GM13977 (cell line): ENCODE measurements at places on chromosomes 4 and X.

GRCh38 chr4:8009710-8010511, 70.2 kb upstream of the AFAP1 start:
- no peak for DNase-seq

DNA sequence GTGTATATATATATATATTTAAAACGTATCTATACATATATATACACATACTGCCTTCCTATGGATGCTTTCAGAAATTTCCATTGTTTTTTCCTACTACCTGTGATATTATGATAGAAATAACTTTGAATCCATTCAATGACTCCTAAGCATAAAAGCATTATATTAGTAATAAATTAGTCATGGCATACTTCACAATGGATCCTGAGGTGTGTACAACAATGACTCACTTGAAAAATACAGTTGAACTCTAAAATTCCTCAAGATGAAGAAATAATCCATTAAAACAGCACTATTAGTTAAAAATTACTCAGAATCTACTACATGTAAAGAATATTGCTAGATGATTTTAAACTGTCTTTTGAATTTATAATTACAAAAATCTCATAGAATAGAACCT, 201.1 kb downstream of the STPG2 start:
- no peak for DNase-seq

DNA sequence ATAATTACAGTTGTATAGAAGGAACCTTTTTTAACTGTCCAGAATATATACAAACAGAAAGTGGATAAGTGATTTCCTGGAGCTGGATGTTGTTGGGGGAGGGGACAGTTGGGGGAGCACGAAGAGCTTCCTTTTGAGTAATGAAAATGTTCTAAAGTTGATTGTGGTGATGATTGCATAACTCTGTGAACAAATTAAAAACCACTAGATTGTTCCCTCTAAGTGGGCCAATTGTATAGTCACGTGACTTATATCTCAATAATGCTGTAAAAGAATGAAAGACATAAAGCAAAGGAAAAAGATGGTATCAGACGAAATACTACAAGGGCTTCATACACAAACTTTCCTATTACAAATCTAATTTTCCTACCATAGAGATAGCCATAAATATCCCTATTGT, 2.7 kb downstream of the CT55 start:
- DNase-seq: no peak

- no peak for DNase-seq
Measured at GRCh38 chrX:120244395-120244734, 6.2 kb upstream of the ZBTB33 start.

- DNase-seq: no peak
Measured at GRCh38 chrX:133384454-133384853, 30.8 kb downstream of the GPC4 start.

- no peak for DNase-seq
Measured at GRCh38 chrX:134715930-134716619, 57.8 kb upstream of the PLAC1 start.

GRCh38 chr4:170242471-170242870, 152.7 kb upstream of the AADAT start:
- no peak for DNase-seq

GRCh38 chr4:65193985-65194384, 476.3 kb downstream of the EPHA5 start:
- DNase-seq: no peak

DNA sequence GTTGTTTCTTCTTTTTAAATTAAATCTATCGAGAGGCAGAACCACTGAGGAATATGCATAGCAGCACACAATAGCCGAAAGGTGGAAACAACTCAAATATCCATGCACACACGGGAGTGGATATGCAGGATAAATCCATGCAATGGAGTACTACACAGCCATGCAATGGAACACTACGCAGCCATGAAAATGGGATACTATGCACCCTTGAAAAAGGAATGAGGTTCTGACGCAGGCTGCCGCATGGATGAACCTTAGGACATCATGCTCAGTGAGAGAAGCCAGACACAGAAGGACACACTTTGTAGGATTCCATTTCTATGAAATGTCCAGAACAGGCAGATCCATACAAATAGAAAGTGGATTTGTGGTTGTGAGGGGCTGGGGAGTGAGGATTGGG, 18.4 kb upstream of the P2RY8 start:
- no peak for DNase-seq

- DNase-seq: no peak
Measured at GRCh38 chr4:16106956-16107355, 23.1 kb upstream of the PROM1 start.

DNA sequence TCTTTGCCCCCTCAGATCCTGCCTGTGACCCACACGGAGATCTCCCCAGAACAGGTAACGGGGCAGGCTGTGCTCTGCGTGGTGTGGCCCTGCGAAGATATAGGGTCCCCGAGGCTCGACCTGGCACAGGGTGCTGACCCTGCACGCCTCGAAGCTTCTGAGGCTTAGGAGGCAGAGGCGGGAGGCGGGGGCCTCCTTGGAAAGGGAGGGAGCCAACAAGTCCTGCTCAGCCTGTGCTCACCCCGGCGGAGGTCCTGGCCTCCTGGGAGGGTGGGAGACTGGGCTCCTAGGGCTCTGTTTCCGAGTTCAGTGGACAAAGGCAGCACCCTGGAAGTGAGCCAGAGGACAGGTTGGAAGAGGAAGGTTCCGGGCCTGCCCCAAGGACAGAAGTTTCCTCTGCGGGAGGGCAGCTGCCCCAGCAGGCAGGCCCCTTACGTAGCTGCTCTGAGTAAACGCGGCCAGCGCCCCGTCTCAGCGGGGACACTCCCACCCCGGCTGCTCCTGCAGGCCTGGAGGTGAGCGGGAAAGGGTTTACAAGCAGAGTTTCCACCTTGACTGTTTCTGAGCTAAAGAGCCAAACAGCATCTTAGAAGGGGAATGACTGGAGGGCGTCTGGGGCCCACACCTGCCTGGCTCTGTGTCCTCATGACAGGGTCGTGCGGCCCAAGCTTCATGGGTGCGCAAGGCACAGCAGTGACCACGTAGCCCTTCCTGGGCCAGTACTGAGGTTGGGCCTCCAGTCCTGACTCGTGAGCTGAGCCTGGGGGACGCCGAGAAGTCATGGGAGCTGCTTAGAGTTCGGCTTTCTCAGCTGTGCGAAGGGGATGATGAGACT, 16.1 kb downstream of the TMEM175 start:
- DNase-seq: no peak

- no peak for DNase-seq
Measured at GRCh38 chrX:15567267-15567666, 33.5 kb downstream of the ACE2 start.

- DNase-seq: no peak
Measured at GRCh38 chr4:122341886-122342285, 36.9 kb upstream of the ADAD1 start.

DNA sequence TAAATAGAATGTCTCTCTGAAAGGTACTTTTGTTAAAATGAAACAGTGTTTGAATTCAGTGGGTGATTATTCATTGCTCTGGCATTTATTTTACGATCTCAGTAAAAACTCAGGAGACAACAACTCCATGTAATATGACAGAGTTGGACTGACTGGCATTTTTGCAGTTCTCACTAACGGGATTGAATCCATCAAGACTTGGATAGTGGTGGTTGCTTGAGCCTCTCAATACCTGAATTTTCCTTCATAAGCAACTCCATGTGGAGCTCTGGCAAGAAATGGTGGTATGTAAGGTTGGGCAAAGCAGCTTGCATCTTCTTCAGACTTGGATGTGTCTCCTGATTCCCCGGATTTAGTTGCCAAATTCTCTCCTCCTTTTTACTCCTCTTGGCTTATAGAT, 72.7 kb downstream of the FRMPD4 start:
- no peak for DNase-seq

GRCh38 chr4:169707958-169708643, 49.6 kb downstream of the HPF1 start:
- no peak for DNase-seq

- no peak for DNase-seq
Measured at GRCh38 chr4:168584321-168584771, 87.5 kb downstream of the PALLD start.

GRCh38 chr4:14096396-14096965, 469.0 kb upstream of the BOD1L1 start:
- no peak for DNase-seq

GRCh38 chrX:63658920-63659319, 126.1 kb downstream of the ARHGEF9 start:
- DNase-seq: no peak

- no peak for DNase-seq
Measured at GRCh38 chr4:121697564-121697963, 784 bp upstream of the ANXA5 start.

GRCh38 chr4:133145758-133146573, 3.1 kb upstream of the PCDH10 start:
- DNase-seq: no peak

DNA sequence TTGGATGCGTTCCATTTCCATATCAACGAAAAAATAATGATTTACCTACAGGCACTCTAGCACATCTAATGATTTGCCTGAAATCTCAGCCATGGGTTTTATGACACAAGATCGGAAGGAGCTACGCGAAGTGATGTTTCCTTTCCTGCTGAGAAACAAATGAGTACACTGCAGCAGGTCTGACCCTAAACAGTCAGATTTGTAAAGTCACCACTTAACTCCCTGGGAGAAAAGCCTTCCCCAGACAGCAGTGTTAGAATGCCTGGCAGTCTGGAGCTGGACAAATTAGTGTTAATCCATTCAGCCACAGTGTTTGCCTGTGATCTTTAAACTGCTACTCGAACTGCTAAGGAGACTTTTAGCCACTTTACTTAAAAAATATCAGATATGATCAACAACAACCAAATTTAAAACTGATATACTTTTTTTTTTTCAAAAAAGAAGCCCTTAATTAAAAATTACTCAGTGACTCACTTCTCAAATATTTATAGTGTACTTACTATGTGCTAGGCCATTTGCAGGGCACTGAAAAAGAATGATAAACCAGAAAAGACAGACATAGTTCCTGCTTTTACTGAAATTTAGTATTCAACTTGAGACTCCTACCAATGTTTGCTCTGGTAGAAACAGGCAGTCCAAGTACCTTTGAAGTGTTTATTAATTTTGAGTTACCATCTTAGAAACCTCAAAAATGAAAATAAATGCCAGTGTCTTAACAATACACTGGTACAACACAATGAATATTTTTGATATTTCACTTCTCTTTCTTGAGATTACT, 104.5 kb downstream of the SHISA3 start:
- DNase-seq: no peak

- no peak for DNase-seq
Measured at GRCh38 chrX:36436361-36436760, 516.8 kb downstream of the CFAP47 start.

DNA sequence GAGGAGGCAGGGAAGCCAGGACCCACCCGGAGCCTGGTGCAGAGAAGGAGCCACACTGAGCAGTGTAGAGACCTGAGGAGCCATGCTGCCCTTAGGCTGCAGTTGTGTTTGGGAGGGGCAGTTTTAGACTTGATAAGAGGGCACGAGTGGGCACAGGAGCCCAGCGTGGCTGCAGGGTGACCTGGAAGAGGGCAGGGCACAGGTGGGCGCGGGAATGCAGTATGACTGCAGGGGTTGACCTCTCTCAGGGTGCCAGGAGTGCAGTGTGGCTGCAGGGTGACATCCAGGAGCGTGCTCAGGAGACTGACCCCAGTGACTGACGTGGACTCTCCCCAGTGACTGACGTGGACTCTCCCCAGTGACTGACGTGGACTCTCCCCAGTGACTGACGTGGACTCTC, 14.6 kb upstream of the WDR1 start:
- DNase-seq: no peak

DNA sequence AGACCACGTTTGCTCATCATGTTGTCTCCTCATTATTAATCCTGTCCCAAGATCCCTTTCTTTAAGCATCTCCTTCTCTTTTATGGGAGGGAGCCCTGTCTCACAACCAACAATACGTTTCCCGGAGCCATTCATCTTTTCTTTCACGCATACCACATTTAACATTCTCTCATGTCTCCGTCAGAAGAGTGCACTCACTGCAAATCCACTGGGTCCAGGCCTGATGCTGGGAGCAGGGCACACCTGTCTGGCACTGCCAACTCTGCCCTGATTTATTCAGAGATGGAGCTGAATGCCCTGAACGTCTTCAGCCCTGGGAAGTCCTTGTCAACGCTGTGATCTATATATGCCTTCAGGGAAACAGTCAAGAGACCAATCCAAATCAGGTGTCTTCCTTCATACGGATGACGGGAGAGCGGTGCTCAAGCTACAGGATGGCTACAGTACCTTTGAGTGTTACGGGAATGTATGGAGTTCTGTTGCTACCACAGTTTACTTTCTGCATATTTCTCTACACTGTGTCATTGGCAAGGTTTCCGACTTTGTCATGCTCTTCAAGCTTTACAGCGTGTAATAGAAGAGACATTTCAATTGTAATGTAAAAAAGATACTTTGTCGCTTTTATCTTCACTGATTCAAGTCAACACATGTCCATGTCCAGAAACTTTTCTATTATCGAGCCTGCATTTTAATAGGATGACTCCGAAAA, 140.4 kb upstream of the SLITRK2 start:
- no peak for DNase-seq

GRCh38 chrX:38279188-38279587, 48.1 kb downstream of the RPGR start:
- DNase-seq: no peak

- DNase-seq: peak; percentile 32
Measured at GRCh38 chrX:81195712-81196111, 6.0 kb downstream of the HMGN5 start.

DNA sequence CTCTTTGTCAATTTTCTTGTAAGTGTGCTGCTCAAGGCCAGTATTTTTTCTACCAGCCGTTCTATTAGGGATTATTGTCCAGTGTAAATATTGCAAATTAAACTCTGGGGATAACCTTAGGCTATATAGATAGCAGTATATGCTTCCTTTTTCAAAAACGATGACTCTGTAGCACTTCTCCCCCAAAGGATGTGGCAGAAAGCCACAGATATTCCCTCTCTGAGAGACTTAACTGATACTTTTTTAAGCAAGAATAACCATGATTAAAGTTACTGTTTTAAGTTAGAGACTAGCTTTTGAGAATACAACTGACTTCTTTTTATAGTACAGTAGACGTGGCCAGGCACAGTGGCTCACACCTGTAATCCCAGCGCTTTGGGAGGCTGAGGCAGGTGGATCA, 130.0 kb downstream of the FHIP1A start:
- DNase-seq: no peak

DNA sequence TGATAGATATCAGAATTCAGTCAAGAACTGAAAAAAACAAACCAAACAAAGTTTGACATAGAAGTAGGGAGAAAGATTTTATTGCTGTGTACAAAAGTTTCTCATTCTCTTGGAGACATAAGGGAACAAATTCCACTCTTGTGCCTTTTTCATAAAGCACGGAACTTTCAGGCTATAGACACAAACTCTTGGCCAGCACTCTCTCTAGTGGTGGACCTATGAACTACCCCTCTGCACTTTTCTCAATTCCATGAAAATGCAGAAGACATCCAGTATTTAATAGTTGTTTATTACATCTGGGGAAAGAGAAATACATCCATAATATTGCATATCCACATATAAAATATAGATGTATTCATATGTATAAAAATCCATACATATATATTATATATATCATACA, 291.6 kb upstream of the HS3ST1 start:
- DNase-seq: peak; percentile 30

GRCh38 chr4:77344784-77345183, 187.8 kb downstream of the CCNG2 start:
- DNase-seq: no peak
